ENCODE measurements at places on chromosomes 4 and X.

GRCh38 chrX:23670528-23670927, 3.2 kb downstream of the PRDX4 start:
- DNase-seq = no peak

- no peak for DNase-seq
Observed at GRCh38 chr4:174873931-174874330, 44.2 kb upstream of the ADAM29 start.

- DNase-seq = no peak
Observed at GRCh38 chr4:5760936-5761480, 50.0 kb downstream of the EVC start.

GRCh38 chr4:26864899-26865298, 4.3 kb downstream of the STIM2 start:
- DNase-seq = no peak

DNA sequence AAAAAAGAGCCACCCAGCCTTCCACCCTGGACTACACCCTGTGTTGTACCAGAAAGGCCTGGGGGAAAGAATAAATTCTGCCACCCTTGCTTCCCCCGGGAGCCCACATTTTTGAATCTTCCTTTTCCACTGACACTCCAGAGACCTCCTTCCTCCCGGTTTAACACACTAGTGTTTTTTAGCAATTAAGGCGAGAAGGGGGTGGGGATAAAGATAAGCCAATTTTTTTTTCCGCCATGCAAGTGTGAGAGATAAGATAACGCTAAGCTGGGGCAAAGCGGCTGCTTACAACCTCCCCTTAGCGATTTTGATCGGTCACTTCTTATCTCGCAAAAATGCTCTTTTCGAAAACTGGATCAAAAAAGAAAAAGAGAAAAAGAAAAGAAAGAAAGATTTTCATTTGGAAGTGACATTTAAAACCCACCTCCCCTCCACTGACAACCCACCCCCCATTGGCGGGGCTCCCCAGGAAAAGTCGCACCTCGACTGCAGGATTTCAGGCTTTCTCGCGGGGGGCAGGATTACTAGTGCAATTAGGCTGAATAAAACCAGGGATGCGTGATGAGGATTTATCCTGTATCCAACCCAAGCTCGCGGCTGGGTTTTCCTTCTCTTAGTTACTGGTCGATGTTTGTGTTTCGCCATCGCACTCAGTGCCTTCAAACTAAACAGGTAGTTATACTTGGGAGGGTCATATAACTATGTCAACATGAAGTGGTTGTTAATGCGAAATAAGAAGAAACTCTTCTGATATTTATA, 6.0 kb upstream of the BCOR start:
- DNase-seq = no peak

DNA sequence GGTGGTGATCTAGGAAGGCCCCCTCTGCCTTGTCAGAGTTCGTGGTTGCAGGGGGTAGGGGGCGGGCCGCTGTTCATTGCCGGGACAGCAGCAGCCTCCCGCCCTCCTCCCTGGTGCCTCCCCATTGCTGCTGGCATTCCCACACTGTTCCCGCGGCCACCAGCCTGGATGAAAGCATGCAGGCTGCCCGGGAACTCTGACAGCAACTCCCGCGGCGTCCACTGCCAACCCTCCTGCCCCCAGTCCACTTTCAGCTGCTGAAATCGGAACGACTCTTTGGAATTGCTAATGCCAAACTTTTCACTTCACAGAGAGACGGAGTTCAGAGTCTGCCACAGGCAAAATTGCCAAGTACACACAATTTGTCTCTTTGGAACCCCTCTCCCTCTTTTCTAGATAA, 121.9 kb downstream of the BEND2 start:
- DNase-seq = no peak

DNA sequence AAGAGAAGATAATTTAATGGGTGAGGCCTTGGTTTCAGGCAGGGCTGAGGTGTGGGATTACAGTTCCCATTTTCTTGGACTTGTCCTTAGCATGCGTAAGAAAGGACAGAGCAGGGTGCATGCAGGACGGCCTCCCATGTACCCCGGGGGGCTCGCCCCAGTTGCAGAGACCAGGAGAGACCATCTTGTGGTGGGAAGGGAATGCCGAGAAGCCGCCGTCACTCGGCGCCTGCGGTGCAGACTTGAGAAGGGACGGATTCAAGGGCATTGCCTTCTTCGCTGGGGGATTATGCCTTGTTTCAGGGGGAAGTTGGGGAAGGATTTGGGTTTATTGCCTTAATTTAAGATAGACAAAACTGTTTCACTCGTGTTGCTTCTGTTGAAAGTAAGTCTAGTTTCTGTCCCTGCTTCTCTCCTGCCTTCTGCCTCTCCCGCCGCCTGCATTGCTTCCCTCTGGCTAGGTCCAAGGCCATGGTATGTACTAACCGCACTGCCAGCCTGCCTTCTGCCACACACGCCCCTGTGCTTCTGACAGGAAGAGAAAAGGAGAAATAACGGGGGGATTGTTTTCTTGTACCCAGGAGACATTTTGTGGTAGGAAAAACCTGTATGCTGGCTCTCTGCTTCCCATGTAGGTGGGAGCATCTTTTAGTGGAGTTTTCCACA, 175.9 kb downstream of the DCLK2 start:
- DNase-seq = no peak

DNA sequence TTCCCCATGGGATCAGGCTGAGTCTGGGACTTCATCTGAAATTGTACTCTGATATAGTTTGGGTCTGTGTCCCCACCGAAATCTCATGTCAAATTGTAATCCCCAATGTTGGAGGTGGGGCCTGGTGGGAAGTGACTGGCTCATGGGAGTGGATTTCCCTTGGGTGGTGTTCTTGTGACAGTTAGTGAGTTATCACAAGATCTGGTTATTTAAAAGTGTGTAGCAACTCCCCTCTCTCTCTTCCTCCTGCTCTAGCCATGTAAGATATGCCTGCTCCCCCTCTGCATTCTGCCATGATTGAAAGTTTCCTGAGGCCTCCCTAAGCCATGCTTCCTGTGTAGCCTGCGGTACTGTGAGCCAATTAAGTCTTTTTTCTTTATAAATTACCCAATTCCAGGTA, 61.0 kb downstream of the RASGEF1B start:
- DNase-seq = no peak

GRCh38 chr4:94472056-94472826, 20.5 kb downstream of the PDLIM5 start:
- DNase-seq = no peak

- no peak for DNase-seq
Observed at GRCh38 chr4:13750594-13750993, 123.1 kb upstream of the BOD1L1 start.

- DNase-seq = no peak
Observed at GRCh38 chr4:151114338-151114737, 14.9 kb downstream of the RPS3A start.

DNA sequence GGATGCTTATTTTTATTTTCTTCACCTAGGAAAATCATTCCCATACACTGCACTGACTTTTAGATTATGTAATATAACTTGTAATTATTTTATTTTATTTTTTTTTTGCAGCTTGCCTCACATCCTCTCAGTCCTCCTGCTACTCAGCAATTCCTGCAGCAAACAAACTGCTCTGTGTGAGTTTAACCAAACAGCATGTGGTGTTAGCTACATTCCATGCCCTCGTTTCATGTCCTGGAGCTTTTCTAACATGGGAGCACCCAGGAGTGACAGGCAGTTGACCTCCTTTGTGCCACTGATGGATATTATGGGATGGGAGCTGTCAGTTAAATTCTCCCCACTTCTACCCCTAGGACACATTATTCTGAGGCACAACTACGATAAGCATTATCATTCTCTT, 24.8 kb downstream of the CXCL1 start:
- DNase-seq = no peak

- no peak for DNase-seq
Observed at GRCh38 chr4:113998079-113998478, 18.6 kb upstream of the ARSJ start.

DNA sequence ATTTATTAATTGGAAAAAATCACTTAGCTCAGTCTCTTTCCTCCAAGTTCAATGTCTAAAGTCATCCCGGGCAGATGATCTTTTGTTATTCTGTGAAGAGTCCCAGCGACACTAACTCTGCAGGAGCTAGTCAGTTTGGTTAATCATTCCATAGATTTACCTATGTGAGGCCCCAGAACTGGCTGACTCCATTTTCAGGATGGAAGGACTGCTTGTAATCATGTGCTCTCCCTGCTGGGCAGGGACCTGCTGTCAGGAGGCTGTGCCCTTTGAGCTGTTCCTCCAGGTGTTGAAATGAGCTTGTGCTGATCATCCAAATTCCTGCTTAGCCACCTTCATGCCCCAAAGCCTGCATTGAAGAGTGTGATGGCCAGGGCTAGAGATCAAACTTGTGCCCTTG, 169.8 kb downstream of the NHS start:
- DNase-seq = no peak

DNA sequence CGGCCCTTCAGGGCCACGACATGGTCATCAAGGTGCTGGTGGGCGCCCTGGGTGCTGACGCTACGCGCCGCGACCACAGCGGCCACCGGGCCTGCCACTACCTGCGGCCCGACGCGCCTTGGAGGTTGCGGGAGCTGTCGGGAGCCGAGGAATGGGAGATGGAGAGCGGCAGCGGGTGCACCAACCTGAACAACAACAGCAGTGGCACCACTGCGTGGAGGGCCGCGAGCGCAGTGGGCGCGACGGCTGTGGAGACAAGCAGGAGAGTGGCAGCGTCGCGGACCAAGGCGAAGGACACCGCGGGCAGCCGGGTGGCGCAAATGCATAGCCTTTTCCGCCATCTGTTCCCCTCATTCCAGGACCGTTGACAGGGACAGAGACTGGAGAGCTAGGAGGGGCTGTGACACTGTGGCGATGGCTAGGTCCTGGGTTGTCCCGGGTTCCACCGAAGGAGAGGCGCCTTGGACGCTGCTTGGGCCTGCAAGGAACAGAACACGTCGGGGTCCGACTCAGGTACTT, 919 bp downstream of the SOWAHD start:
- no peak for DNase-seq

- DNase-seq = no peak
Observed at GRCh38 chr4:77152421-77152820, 4.6 kb upstream of the CCNG2 start.

DNA sequence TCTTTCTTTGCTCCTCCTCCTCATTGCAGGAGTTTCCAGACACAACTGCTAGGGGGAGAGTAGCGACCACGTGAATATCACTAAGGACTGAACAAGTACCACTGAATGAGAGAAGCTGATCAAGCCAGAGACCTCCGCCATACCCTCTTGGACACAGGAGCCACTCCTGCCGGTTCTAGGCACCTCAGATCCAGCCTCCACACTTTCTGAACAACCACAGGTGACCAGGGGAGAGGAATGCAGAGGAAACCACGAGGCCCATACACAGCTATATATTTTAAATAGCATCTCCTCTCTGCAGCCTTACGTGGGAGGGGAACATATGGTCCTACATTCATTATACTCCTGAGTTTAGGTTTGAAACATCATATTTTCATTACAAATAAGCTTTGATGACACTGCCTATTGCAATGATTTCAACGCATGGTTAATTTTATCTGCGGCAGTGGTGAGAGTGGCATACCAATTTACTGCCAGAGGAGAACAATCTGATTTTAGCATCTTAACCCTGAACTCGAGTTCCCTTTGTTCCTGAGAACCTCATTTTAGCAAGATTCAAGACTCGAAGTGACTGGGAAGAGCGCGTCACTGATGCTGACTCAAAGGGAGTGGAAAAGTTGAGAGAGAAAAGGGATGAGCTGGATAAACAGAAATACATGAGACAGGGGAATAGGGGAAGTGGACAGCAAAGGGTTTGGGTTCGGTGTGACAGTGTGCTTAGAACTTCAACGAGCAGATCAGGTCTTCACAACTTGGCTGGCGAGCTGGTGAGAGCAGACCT, 231.7 kb upstream of the PPARGC1A start:
- DNase-seq = no peak

DNA sequence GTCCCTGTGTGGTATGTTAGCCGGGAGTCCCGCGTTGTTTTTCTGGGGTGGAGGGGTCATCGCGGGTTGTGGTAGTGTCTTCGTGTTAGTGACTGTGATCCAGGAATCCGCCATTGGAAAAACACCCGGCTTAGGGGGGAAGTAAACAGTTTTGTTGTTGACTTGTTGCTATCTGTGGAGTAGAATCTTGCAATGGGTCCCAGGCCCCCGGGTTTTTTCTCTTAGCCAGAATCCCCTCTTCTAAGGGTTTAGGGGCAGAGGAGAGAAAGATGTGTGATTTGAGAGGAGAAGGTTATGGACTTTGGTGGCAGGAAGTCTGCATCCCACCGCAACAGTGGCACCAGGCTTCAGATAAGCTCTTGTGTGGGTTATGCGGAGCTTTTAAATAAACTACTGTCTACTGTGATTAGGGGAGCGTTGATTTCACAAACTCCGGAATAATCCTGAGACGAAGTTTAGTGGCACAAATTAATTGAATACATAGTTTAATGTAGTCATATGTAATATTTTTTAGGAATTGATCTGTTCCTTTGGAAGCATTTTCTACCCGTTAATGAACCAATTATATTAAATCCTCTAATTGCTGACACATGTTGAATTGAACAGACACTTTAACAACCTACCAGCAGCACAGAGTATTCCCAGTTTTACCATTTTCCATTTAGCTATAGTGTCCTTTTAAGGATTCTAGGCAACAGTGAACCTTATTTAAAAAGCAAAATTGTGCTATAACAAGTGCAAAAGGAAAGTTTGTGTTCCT, 1.4 kb downstream of the DDX3X start:
- no peak for DNase-seq

All from sciatic nerve (tissue), 2 donors.